Lower lobe of right lung (tissue), 2 donors: ENCODE measurements at places on chromosomes 2 and 18. TPM values are rescaled to one million over a fixed set of nuclear protein-coding genes. Genes with fewer than 3 reads are reported as not detected.

The COL4A3 gene
- total RNA-seq: 33.6 TPM

The SIX3 gene
- not detected for total RNA-seq

The HTR2B gene
- total RNA-seq: 0.65 TPM

The MPP4 gene
- total RNA-seq: 0.30 TPM

The CFAP65 gene
- total RNA-seq: 7.6 TPM

The CCDC121 gene
- 5.9 TPM for total RNA-seq

The EN1 gene
- 0.15 TPM for total RNA-seq

The DUSP19 gene
- 5.6 TPM for total RNA-seq

The MAP3K20 gene
- 40.8 TPM for total RNA-seq

The MAP2 gene
- total RNA-seq: 22.6 TPM

The ABCG5 gene
- total RNA-seq: not detected

The PRKAG3 gene
- not detected for total RNA-seq

The MC2R gene
- not detected for total RNA-seq

The TIGD1 gene
- 3.7 TPM for total RNA-seq

The ATL2 gene
- 62.6 TPM for total RNA-seq

The DNAJC5G gene
- not detected for total RNA-seq

The MAL gene
- 13.4 TPM for total RNA-seq

The SPHKAP gene
- total RNA-seq: 0.06 TPM

The LIMS2 gene
- total RNA-seq: 148 TPM

The C2orf74 gene
- total RNA-seq: 17.4 TPM

The SLC5A7 gene
- total RNA-seq: 0.30 TPM

The FAP gene
- 3.4 TPM for total RNA-seq

The B3GNT7 gene
- 80.0 TPM for total RNA-seq

The WDPCP gene
- 12.3 TPM for total RNA-seq

The FAM168B gene
- 74.1 TPM for total RNA-seq

The C2orf80 gene
- total RNA-seq: not detected

The HOXD11 gene
- total RNA-seq: not detected

The KIAA2012 gene
- 2.8 TPM for total RNA-seq

The KIF1A gene
- 0.24 TPM for total RNA-seq
